Urinary bladder (tissue), 4 donors: ENCODE measurements at places on chromosomes 3 and 15. TPM values are rescaled to one million over a fixed set of nuclear protein-coding genes. Genes with fewer than 3 reads are reported as not detected.

Gene GOLGA6B
- 0.26 TPM for total RNA-seq

Gene LAMB2
- total RNA-seq: 429 TPM

Gene PPM1M
- 12.3 TPM for total RNA-seq

Gene DOCK3
- 1.7 TPM for total RNA-seq

Gene KNL1
- 39.5 TPM for total RNA-seq

Gene CHSY1
- total RNA-seq: 42.6 TPM

Gene USP19
- total RNA-seq: 30.8 TPM

Gene FAN1
- 34.3 TPM for total RNA-seq

Gene MEIS2
- total RNA-seq: 163 TPM

Gene GPR27
- 2.7 TPM for total RNA-seq

Gene KBTBD8
- total RNA-seq: 3.8 TPM

Gene GOLGA6L7
- not detected for total RNA-seq

Gene FOXB1
- total RNA-seq: not detected

GRCh38 chr15:62619526-62619925 lies 423.0 kb upstream of the TPM1 start:
- no peak for DNase-seq

- DNase-seq: no peak
Observed at GRCh38 chr15:56105855-56106254, 112.4 kb upstream of the NEDD4 start.

GRCh38 chr3:149058602-149059001 lies 27.7 kb downstream of the HLTF start:
- DNase-seq: no peak

DNA sequence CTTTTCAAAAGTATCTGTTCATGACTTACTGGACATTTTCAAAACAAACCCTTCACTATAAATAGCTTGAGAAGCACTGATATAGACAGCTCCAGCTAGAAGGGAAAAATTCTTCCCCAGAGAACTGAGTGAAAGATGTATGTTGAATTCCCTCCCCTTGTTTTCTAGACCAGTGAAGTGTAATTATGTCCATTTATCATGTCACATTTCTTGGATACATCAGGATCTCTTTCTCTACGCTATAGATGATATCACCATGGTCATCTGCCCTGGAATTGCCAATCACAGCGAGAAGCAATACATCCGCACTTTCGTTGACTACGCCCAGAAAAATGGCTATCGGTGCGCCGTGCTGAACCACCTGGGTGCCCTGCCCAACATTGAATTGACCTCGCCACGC lies 66.3 kb downstream of the RLBP1 start:
- no peak for DNase-seq

GRCh38 chr15:58771621-58772250 lies 634 bp downstream of the MINDY2 start:
- DNase-seq: no peak

DNA sequence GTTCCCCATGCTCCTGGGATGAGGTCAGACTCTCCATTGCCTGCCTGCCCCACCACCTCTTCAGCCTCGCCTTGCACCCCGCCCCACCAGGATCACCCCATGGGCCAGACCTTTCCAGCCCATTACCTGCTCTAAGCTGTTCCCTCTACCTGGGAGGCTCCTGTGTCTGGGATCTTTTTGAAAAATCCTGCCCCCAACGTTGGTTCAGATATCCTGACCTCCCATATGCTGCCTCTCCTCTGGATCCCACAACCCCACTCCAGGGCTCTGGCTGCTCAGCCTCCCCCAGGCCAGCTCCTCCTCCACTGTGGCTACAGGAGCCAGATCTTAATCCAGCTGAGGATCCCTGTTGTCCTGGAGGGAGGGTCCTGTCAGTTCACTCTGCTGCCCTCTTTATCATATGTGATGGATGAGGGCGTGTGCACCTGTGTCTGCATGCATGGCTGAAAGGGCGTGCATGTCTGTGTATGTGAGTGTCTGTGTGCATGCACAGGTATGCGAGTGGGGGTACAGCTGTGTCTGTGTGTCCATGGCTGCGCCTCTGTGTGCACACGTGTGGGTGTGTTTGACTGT lies 21.7 kb upstream of the ALAS1 start:
- no peak for DNase-seq

DNA sequence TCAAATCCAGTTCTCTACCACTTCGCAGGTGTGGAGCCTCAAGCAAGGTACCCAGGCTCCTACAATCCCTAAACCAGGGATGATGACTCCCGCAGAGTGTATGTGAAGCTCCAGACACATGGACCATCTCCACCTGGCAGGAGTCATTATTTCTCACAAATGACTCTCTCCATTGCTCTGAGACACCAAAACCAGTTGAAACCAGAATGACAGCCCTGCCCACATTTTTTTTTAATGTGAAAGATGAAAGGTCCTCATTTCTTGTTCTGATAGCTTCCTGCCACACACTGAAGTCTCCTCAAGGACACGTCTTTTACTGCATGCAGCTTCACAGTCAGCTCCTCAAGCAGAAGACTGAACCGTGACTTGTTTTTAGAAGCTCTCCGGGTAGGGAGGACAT lies 61.4 kb upstream of the ZBTB38 start:
- DNase-seq: no peak

DNA sequence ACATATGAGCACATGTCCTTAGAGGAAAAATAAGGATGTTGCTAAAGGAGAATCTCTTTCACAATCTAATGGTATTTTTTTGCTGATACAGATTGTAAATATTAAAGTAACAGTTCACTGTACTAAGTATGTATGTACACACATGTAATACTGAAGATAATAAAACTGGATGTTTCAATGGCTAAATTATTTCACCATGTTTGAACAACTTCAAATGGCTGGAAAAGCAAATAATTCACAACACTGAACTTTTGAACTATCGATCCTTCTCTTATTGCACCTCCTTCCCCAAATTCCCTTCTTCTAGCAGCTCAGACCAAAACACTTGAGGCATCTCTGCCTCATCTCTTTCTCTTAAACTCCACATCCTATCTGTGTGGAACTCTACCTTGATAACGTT lies 149.5 kb downstream of the EPHA3 start:
- DNase-seq: no peak

GRCh38 chr15:71601038-71601834 lies 209.1 kb upstream of the NR2E3 start:
- no peak for DNase-seq

GRCh38 chr3:123667784-123668183 lies 82.9 kb upstream of the HACD2 start:
- DNase-seq: no peak

GRCh38 chr15:60374628-60375081 lies 23.1 kb downstream of the ANXA2 start:
- DNase-seq: no peak

- peak; percentile 17 for DNase-seq
Observed at GRCh38 chr3:104367000-104367399, 999.7 kb upstream of the ALCAM start.

GRCh38 chr3:106092792-106093191 lies 224.0 kb upstream of the CBLB start:
- no peak for DNase-seq

DNA sequence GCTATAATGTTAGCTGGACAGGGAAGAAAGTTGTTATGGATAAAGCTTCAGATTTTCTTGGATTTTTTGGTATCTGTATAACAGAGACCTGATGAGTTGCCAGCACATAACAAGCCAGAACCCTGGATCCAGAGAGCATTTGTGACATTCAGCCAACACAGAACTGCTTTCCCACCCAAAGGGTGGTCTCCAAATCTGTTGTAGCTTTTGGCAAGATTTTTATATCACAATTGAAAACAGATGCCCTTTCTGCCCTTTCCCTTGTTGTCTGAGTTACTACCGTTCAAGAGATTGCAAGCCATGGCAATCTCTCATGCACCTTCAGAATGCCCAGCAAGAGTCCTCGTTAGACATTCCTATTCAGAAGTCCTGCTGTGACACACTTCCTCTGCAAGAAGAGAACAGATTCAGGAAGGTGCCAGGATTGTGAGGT lies 107.6 kb upstream of the FGF7 start:
- no peak for DNase-seq

- DNase-seq: no peak
Observed at GRCh38 chr3:63037116-63037515, 161.9 kb upstream of the CADPS start.

- DNase-seq: no peak
Observed at GRCh38 chr3:63927422-63928280, 15.5 kb upstream of the SCAANT1 start.

DNA sequence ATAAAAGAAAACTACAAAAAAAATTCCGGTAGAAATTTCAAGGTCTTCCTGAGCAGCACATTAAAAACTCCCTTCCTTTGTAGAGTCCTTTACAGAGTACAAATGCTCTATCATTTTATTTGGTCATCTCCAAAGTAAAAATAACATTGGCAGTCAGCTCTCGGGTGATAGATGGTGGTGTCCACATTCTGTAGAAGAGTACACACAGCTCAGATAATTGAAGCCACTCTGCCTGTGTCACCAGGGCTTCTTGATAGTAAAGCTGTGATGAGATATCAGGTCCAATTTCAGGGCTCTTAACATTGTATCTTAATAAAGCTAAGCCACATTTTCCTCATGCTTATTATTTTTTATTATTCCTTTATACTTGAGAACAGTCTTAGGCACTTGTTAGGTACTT lies 371.6 kb downstream of the TAFA4 start:
- no peak for DNase-seq

- no peak for DNase-seq
Observed at GRCh38 chr15:43274136-43274535, 7.4 kb upstream of the TGM5 start.

GRCh38 chr3:180646187-180646790 lies 33.0 kb downstream of the CCDC39 start:
- no peak for DNase-seq

DNA sequence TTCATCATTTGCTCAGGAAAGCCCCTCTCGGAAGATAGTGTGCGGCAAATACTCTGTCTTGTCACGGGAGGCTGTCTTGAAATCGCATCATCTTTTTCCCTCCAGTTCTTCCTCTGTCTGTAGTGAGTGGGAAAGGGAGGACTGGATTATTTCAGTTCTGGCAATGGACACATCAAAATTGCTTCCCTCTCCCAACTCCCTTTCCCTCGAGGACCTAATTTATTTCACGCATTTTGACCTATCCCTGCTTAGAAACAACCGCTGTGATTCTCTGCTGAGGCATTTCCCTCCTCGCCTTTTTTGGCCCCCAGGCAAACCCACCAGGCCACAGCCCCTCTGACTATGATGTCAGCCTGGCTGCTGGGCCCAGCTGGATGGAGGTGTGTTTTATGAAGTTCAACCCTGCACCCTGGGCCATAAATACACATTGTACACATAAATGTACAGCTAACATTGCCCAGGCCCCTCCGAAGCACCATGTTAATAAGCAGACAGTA lies 138.7 kb upstream of the LRTM1 start:
- peak; percentile 62 for DNase-seq

GRCh38 chr3:54376142-54376807 lies 253.9 kb downstream of the CACNA2D3 start:
- no peak for DNase-seq

- no peak for DNase-seq
Observed at GRCh38 chr3:156643729-156644389, 30.5 kb upstream of the TIPARP start.
